Esophagus muscularis mucosa (tissue), 4 donors: ENCODE measurements at places on chromosomes 3 and 15.

DNA sequence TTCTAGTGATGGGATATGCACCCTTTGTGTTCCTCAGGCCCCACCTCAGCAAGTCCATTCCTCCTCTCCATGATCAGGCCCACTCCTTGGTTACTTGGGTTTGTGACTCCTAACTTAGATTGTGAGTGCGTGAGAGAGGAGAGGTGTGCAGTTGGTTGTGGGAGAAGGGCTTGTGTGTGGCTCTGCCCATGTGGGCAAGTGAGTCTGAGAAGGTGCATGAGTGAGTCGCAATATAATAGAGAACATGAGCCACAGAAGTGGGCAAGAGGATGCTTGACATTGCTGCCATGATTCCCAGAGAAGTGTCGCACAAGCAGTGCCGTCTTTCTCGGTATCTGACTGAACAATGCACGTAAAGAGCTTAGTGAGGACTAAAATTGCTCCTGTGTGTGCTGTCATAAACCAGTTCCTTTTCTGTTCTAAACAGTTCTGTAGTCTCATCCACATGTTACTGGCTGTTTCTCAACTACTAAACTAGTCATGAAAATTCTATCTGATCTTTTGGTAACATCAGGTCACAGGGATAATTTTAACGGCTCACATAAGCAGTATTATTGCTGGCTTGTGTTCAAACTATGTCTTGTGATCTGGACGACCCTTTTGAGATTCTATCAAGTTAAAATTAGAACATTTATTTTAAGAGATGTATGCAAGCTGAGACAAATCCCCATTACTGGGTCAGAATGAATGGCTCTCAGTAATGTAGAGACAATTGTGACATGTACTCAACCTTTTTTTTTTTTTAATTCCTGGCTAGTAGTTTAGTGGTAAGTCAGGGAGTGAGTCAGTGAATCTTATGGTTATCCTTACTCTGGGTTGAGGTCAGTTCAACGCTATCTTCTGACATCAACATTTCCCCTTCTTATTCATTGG is 25.6 kb downstream of the GYG1 start:
- DNase-seq, result no peak

GRCh38 chr15:38622908-38623307 is 58.3 kb upstream of the RASGRP1 start:
- no peak for DNase-seq

DNA sequence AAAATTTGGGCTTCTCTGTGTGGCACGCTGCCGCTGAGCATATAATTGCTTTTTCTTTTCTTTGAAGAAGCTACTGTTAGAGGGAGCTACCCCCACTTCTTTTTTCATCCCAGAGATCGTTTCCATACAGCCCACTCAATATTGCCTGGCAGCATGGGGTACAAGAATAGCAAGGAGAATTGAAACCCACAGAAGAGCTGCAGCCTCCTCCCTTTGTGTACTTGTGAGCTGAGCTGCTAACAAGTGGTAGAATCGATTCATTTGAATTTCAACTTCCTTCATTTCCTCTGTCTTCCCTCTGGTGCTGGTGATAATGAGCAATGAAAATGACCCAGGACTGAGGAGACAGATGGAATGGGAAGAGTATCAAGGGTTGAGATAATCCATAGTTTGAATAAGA is 64.9 kb downstream of the LRRC3B start:
- DNase-seq, result no peak

- DNase-seq, result peak; percentile 91
These were observed 161.4 kb downstream of the WNT7A start for GRCh38 chr3:13718436-13718835.

DNA sequence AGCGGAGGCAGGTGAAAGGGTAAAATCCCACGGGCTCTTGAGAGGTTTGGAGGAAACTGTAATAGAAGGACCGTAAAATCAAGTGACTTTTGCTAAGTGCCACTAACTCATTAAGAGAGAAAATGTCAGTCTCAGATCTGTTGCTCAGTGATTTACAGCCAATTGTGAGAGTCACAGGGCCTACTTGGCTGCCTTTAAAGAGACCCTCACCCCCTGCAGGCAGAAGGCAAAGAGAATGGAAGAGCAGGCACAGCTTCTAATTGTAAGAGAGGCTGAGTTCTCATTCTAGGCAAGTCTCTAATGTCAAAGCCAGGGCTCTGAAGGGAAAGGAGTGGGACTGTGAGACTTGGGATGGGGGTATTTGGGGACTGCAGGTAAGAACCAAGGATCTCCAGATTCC is 9.3 kb upstream of the SYNM start:
- DNase-seq, result no peak

- no peak for DNase-seq
These were observed 14.0 kb upstream of the PLA2G4E start for GRCh38 chr15:42034628-42035434.

GRCh38 chr3:37190667-37191066 is 16.3 kb upstream of the LRRFIP2 start:
- no peak for DNase-seq

- no peak for DNase-seq
These were observed 7.6 kb downstream of the KLHL40 start for GRCh38 chr3:42692667-42693529.

DNA sequence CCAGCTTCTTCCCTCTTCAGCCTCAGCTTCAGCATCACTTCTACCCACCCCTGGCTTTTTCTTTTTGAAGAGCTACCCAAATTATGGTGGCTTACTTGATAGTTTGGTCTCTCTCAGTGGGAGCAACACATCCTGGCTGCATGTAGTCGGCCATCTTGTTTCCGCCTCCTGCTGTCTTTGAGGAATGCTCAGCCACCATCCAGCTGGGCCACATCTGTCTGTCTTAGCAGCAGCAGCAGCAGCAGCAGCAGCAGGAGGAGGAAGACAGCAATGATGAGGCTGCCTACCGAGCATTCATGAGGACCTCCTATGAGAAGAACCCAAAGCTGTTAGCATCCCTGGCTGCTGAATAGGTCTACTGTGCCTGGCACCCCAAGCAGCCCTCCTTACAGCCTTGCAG is 19.7 kb downstream of the IL16 start:
- no peak for DNase-seq

- no peak for DNase-seq
These were observed 37.8 kb upstream of the TRH start for GRCh38 chr3:129936757-129937156.

DNA sequence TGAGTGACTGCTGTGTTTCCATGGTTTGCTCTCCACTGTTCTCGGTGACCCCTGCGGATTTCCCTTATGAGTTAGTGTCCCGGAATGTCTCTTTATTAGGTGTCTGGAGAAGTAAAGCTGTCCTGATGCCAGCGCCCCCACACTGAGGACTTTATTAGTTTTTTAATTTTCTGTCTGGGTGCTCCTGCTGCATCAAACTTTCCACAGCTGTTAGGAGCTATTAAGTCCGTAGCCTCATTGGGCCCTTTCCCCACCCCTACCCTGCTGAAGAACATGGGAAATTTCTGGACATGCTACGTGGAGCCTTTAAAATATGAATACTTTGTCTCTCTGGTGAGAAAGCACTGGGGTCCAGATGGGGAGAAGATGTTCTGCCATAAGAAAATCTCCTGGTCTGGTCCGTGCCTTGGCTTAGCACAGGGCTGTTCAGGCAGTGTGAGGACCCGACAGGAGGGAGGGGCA is 161.7 kb upstream of the HES1 start:
- DNase-seq, result no peak

GRCh38 chr3:160184655-160185054 is 40.6 kb upstream of the C3orf80 start:
- DNase-seq, result no peak

DNA sequence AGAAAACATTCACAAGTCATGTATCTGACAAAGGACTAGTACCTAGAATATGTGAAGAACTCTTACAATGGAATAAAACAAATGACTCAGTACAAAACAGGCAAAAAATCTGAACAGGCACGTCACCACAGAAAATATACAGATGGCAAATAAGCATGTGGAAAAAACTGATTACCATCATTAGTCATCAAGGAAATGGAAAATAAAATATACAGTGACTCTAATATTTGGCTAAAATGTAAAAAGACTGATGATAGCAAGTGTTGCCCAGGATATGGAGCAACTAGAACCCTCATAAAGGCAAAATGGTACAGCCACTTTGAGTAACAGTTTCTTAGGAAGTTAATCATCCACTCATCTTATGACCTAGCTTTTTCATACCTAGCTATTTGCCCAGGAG is 95.8 kb upstream of the ABHD17C start:
- DNase-seq, result no peak

DNA sequence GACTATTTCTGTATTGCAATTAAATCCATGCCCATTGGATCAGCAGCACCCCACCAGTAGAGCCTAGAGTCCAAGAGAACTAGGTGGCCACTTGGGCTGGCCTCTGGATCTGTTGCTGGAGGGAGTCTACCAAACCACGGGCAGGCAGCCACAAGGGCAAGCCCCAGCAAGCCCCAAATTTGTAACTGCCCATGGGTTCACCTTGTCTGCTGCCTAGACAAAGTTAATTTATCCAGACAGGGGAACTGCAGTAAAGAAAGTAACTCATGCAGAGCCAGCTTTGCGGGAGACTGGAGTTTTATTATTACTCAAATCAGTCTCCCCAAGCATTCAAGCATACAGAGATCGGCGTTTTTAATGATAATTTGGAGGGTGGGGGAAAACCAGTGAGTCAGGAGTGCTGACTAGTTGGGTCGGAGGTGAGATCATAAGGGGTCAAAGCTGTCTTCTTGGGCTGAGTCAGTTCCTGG is 74.0 kb upstream of the TERB2 start:
- DNase-seq, result no peak

- peak; percentile 96 for DNase-seq
These were observed 747 bp upstream of the ZNF592 start for GRCh38 chr15:84747416-84748273.

- no peak for DNase-seq
These were observed 5.2 kb upstream of the GOLIM4 start for GRCh38 chr3:168100777-168101492.

DNA sequence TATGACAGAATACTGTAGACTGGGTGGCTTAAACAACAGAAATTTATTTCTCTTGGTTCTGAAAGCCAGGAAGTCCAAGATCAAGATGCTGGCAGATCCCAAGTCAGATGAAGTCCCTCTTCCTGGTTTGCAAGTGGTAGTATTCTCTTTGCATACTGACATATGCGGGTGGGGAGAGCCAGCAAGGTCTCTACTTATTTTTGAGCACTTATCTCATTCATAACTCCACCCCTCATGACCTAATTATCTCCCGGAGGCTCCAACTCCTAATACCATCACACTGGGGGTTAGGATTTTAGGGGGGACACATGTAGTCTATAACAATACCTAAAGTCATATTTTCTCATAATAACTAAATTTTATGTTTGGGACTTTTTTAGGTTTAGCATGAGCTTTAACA is 65.3 kb downstream of the BLM start:
- no peak for DNase-seq

GRCh38 chr3:113829576-113830354 is 8.8 kb upstream of the GRAMD1C start:
- no peak for DNase-seq

DNA sequence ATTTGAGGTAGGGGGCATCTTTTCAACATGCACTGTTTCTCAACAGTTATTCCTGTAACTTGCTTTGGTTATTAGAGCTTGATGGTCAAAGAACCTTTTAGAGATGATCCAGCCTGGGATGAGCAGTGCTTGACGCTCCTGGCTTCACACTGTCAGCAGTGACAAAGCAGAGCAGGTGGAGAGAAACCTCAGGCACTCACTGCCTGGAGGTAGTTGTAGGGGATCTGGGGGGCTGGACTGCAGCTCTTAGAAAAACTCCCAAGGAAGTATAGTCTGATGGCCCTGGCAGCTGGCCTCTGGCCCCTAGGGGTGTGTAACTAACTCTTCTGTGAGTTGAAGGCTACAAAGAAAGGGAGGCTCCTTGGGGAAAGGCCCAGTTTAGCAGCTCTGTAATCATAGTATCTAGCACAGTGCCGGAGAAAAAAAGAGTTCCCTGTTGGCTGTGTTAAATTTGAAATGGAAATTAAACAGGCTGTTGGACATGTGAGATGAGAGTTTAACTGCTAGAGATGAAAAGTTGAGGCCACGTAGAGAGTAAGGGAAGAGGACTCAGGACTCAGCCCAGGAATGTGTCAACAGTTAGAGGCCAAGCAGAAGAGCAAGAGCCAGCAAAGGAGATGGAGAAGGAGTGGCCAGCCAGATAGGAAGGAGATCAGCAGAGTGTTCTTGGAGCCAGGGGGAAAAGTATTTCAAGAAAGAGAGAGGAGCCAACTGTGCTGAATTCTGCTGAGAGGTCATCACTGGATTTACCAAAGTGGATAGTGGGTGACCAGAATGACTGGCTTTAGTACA is 14.2 kb downstream of the OXNAD1 start:
- DNase-seq, result no peak

GRCh38 chr15:32641517-32642059 is at the start of gene SCG5:
SCG5 (plus strand) TSS chr15:32641710; CDS start chr15:32643593, 1,883 bp downstream.
- DNase-seq, result no peak

DNA sequence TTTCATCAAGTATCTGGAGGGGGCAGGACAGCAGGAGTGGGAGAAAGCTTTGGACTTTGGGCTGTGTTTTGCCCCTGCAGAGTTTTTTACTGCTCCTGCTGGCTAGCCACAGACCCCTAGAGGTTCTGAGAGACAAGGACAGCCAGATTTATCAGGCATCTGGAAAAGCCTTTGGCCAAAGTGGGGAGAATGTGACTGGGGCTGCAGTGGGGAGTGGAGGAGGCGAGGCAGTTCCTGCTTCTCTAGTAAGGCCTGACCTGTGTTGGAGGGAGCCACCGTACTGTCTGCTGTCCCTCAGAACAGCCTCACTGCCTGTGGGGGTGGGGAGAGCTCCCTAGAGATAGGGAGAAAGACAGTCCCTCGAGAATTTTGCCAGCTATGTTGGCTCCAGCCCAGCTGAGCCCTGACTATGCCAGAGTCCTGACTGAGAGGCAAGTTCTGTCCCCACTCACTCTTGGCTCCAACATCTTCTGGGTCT is 2.2 kb downstream of the ALPK3 start:
- no peak for DNase-seq

DNA sequence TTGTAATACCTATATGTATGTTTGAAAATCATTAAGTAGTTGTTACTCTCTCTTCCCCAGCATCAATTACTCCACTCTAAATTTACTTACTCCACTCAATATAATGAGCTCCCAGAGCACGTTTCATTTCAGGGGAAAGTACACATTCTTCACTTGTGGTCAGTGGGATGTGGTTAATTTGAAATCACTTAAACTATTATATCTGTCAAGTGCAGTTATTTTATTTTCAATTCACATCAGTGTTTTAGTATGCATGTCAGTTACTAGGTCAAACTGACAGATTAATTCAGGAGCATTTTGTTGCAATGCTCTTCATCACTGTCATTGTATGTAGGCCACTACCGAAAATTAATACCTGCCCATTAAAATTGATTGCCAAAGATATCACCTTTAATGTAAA is 376.1 kb downstream of the ZIC4 start:
- DNase-seq, result no peak

DNA sequence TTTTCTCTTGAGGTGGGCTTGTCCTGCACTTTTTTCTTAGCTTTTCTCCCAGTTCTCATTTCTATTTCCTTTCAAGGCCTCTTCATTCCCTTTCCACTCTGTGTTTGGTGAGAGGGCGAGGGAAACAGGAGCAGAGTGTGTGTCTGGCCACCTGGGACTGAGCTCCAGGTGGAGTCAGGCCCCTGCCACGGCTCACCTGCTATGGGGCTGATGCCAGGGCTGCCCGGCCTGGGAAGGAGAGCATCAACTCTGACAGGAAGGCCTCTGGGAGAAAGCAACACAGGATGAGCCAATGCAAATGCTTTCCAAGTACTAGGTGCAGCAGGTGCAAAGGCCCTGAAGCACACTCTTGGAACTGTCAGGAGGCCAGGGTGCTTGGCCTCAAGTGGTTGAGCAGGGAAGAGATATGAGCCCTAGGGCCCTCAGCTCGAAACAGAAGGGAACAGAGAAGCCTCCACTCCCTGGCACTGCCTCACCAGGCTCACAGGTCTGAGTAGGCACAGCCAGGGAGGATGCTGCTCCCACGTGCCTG is 27.3 kb upstream of the DUSP7 start:
- DNase-seq, result no peak
